ENCODE measurements at places on chromosomes 11 and 22.

DNA sequence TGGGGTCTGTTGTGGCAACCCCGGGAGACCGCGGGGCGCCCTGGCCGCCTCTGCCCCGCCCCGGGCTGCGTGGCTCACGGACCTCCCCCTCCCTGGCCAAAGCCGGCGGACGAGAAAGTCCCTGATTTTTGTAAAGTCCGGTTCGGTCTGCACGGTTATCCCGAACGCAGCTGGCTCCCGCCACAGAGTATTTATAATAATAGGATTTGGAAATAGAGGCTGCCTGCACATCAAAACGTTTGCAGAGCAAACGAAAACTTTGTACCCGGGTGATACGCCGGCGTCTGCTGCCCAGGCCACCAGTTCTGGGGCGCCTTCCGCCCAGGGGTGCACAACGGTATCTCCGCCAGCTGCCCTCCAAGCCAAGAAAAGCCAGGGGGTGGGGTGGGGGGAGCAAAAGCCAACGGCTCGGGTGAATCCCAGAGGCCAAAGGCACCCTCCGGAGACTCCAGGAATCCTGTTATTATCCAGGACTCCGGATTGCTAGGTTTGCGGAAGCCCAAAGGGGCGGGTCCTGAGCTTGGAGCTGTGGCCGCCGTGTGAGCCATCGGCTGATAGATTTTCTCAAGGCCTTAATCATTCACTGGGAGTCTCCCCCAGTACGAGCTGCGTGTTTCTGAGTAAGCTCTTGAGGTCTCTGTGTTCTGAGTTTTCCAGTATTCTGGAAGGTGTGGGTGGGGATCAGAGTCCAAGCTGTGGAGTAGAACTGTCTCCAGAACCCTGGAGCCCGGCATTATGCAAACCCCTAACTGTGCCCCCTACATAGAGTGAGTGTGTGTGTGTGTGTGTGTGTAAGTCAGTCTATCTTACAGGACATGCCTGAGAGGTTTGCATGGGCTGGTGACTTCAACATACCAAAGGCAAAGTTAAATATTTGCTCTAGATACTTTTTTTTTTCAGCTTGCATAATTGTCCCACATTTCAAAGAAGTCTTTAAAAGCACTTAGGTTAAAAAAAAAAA is 673 bp upstream of the SHANK2 start:
- no peak for DNase-seq

DNA sequence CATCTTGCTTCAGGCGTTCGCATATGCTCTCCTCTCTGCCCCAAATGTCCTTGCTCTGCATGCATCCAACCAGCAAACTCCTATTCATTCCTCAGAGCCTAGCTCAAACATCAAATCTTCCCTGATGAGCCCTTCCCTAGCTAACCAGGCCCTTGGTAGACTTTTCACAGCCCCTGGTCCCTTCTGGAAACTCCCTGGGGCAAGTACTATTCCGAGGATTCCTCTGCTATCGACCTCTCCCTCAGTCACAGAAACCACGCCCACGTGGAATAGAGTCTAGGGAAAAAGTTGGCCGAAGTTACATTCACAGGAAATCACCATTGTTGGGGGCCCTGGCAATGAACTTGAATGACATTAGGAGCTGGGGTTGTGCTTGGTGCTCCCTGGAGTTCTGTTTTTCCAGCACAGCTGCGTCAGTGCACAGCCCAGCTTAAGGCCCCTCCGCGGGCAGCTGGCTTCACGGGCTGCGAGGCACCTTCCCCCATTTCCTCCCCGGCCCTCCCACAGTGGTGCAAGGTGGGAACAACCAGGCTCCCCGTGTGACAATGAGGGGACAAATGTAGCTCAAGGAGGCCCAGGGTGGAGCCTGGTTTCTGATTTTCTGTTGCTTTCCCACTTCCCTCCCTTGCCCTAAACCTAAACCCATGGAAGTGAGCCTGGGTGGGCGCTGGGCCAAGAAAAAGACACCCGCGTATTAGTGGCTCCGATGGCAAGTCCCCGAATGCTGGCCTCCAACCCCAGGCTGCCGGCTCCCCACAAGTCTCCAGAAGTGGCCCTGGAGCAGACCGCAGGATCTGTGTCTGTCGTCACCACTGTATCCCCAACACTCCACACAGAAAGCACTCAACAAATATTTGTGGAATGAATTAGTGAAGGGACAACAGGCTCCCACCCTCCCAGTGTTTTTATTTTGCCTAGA is 4.3 kb upstream of the ATP5MGL start:
- DNase-seq: peak; percentile 15

DNA sequence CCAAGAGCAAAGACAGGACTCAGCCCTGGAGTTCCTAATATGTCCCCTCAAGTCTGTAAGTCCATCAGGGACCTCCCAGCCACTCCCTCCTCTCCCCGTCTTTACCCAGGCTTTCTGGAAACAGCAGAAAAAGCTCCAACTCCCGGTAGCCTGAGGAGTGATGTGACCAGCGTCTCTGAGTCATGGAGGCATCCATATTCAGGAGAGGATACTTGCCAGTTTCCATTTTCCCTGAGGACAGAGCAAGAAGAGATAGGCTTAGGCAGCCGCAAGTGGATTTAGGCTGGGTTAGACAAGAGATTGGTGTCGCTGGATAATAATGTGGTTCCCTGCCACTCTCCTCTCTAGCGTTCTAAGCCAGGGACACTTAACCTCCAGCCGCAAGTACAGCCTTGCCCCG is 206.6 kb downstream of the GRIK4 start:
- DNase-seq: no peak

DNA sequence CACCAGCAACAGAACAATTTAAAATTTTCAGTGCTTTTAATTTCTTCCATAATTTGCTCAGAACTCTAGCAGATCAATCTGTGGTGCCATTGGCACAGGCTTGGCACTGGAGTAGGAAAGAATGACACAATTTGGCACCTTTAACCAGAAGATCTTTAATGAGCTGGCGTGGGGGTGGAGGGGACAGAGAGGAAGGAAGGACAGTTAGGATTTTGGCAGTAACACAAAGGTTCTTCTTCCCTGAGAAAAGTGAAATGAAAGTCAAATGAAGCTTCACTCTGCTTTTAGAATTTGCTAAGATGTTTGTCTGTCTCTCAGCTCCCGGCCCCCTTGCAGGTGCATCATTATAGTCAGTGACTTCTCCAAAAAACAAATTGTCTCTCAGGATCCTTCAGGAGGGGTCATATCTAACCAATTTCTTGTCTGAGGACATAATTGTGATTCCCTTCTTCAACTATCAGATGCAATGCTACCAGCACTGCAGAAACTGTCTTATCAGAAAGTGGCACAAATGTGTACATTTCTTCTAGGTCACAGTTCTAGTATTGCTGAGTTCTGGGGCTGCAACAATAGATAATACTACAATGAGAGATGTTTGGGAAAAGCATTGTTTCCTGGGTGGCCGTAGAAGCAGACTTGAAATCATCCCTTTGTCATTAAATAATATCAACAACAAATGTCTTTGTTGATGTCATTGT is 66.8 kb downstream of the CSTPP1 start:
- DNase-seq: no peak

DNA sequence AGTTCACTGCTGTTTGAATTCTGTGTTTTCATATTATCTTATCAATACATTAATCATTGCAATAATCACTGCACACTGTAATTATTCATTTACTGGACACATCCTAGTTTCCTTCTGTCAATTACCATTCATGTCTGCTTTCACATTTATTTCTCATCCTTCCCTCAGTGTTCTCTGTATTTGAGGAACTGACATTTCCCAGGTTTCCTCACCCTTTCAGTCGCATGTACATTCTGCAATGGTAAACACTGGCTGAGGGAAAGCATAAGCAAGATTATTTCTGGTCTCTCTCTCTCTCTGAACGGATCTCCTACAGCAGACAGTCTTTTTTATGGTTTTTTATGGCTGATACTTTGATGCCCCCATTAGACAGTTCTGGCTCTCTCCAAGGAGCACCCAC is 4.2 kb upstream of the HBD start:
- DNase-seq: no peak

DNA sequence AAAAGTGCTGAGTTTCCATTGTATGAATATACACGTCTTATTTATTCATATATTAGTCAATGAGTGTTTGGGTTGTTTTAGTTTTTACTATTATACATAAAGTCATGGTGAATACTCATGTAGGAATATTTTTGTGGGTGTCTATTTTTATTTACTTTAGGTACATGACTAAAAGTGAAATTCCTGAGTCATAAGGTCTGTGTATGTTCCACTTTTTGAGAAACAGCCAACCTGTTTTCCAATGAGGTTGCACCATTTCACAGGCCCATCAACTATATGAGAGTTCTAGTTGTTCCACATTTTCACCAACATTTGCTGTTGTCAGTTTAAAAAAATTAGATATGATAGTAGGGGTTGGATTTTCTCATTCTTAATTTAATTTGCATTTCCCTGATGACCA is 6.6 kb upstream of the OR6X1 start:
- DNase-seq: no peak

GRCh38 chr22:46953968-46954765 is 191.7 kb downstream of the TBC1D22A start:
- no peak for DNase-seq

DNA sequence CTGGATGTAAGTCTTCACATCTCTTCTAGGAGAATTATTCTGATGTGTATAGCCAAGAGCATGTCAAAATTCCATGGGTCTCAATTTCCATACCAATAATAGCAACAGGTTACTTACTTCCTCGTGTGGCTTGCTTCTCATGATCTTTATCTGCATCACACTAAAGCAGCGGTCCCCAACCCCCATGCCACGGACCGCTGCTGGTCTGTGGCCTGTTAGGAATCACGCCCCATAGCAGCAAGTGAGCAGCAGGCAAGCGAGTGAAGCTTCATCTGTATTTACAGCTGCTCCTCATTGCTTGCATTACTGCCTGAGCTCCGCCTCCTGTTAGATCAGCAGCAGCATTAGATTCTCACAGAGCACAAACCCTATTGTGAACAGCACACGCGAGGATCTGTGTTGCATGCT is 28.9 kb upstream of the SLC25A1 start:
- DNase-seq: no peak

DNA sequence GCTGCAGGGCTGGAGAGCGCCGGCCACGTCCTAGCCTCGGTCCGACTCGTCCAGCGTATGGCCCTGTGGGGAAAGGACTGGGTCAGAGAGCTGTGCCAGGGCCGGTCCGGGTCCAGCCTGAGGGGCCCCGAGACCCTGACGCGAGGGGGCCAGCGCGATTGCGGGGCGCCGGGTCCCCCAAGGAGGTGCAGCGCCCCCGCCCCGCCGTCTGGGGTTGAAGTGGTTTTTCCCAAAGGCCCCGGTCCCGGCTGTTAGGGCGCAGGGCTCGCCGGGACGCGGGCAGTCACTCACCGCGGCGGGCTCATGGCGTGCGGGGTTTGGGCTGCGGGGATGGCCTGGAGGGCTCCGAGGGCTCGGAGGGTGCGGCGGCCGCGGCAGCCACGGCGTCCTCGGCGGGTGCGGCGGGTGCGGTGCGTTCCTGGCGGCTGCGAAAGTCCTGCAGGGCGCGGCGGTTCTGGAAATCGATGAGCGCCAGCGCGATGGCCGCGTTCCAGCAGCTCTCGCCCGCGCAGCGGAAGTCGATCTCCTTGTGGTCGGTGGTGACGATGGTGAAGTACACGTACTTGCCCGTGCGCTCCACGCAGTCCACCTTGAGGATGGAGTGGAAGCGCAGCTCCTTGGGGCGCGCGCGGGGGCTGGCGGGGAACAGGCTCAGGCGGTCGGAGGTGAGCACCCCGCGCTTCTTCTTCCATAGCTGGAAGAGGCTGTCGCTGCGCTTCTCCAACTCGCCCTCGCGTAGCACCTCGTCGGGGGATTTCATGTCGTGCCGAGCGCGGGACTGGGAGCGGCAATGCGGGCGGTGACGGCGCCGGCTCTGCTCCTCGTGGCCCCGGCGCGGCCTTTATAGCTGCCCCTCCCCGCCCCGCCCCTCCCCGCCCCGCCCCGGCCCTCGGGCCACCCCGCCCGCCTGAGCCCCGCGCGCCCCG is at the start of gene PHLDA2:
PHLDA2 (minus strand) TSS at position 816 of the 926 bp plus-strand sequence; CDS start at position 760, 56 bp downstream.
- no peak for DNase-seq

DNA sequence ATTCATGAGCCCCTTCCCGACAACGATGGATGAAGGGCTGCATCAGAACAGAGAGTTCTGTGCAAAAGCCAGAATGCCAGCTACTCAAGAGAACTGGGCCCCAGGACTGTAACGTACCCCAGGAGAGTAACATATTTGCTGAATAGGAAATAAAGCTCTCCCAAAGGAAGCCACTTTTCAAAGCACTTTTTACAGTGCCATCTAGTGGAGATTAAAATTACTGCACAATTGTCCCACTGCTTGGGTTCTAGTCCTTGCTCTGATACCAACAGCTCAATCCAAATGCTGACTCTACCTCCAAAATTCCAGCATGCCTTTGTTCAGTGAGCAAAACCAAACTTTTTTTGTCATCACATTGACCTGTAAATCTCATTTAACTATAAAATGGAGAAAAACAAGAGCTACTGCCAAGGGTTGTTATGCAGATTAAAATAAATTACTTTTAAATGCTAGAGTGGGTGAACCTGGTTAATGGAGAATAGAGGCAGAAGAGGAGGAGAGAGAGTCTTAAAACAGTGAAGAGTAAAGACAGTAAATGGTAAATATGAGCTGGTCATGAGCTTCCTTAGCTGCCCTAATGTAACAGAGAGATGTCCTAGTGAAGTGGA is 87.6 kb upstream of the FSHB start:
- no peak for DNase-seq

DNA sequence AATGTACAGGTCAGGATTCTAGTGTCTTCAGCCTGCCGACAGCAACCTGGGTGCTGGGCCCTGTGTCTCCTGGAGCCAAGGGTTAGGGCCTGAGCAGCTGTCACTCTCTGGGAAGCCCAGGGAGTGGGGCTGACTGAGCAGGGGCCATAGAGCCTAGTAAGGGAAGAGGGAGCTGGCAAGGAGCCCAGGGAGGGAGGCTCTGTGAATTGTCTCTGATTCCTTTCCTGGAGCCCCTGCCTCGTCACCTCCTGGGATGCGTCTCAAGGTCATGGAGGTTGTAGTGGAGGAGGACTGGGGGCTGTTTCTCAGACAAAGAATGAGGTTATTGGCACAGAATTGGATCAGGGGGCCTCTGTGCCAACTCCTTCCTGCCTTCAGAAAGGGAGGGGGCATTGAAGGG is 11.8 kb downstream of the SOX10 start:
- DNase-seq: peak; percentile 41

GRCh38 chr11:111922803-111923202 is 4.1 kb downstream of the C11orf52 start:
- DNase-seq: no peak

DNA sequence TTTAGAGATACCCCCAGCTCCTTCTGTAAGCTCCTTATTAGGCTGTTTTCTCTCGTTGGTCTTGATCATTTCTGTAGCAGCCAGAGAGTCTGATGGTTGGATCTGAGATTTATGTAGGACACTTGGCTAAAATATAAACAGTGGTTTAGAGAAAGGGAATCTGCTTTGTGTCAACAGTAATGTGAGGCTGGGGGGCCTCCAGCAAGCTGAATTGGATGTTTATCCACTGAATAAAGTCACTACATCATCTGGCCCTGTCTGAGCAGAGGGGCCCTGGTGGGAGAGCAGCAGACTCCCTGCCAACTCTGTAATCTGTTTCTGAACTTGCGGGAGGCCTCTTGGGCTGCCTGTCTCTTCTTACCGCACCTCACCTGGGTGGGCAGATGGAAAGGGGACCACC is 328.5 kb upstream of the PLET1 start:
- no peak for DNase-seq

- DNase-seq: no peak
These were observed at the start of gene C11orf87 for GRCh38 chr11:109421981-109422869. TSS of gene C11orf87 (plus strand) at chr11:109422190. CDS start at chr11:109423634, 1,444 bp downstream.
